ENCODE measurements at places on chromosomes 11 and 22.

- no peak for DNase-seq
These were observed 273.3 kb upstream of the C11orf87 start for GRCh38 chr11:109148669-109149068.

- no peak for DNase-seq
These were observed 20.8 kb upstream of the CLNS1A start for GRCh38 chr11:77658213-77659013.

GRCh38 chr11:21122523-21122922, 453.1 kb downstream of the NELL1 start:
- no peak for DNase-seq

DNA sequence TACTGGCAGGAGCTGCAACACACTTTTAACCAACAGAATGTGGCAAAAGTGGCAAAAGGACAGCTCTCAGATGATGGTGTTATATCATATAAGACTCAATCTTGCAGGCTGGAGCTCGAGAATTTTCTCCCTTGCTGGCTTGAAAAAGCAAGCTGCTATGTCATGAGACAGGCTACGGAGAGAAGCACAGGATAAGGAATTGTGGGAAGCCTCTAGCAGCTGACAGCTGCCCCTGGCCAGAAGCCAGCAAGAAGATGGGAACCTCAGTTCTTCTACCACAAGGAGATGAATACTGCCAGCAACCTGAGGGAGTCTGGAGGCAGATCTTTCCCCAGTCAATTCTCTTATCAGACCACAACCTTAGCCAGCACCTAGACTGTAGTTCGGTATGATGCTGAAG, 24.6 kb downstream of the FXYD6 start:
- DNase-seq = no peak

GRCh38 chr22:46806794-46807193, 44.3 kb downstream of the TBC1D22A start:
- no peak for DNase-seq

DNA sequence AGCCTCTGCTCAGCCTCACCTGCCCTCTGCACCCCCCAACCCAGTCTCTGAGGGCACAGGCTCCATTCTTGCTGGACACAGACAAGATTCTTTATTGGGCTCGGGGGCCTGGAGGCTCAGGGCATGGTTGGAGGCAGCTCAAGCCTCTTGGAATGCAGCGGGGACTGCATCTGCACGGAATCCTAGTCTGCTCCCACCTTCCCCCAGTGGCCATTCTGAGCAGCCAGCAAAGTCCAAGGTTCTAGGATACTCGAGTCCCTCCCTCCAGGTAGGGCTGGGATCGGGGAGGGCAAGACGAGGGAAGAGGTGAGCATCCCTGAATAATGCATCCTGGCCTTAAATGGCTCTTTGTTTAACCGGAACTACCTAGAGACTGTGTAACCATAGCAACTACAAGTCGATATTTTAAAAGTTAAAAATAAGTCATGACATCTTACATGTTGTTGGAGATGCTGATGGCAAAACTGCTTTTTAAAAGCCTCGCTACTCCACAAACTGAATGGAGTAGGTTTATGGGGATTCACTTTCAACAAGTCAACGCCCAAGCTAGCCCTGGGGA, 10.7 kb upstream of the IGSF22 start:
- DNase-seq = no peak

DNA sequence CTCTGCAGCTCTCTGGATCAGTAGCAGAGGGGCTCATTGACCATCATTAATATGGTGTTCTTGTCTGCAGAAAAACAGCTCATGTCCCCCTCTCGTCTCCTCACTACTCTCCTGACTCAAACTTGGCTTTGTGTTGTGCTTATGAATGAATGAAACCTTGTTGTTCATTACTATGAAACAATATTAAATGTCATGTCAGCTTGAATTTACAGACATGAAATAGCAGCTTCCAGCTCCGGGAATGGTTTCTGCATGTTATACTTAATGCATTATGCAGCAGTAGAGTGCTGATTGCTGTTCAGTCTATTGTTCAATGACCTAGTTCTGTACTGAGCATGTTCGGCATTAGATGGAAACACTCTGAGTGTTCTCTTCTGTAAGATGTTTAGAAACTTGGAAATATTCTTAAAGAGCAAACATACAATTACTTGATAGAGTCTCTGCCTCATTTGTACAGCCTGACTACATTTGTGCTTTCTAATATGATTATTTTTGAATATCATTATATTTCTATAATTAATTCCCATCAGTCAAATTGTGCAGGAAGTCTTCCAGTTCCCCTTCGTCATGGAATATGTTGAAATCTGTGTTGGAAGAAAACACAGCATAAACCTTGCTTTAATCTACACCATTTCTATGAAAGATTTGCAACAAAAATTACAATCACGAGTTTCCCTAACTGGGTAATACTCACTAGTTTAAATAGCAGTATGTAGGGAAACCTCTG, 340.4 kb downstream of the SOX6 start:
- no peak for DNase-seq

DNA sequence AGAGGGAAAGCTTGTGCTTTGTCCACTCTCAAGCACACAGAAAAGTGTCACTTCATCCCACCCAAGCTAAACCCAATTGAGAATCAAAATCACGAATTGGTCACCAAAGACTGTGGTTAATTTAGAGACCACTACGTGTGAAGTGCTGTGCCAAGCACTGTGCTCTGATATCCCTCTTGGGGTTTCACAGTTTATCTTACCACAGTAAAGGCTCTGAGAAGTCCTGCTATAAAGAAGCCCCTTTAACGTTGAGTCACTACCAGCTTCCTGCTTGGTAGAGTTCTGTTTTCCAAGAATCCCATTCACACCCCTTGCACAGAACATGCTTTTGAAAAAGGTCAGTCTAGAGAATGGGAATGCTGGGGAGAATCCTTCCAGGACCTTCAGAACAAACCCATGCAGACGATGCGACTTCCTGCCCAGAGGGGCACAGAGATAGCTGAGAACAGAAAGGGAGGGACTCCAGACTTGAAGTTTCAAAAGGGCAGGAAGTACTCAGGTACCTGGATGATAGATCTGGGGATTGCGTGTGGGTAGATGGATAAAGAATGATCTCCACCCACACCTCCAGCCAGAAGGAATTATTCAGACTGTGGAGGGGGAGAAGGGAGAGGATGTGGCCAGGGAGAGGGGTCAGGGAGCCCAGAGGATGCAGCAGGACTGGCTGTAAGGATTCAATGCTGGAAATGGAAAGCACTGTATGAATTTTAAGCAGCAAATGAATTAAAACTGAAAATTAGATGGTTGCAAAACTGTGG, 18.1 kb upstream of the TSPAN18 start:
- peak; percentile 90 for DNase-seq

- DNase-seq = no peak
These were observed 164.8 kb upstream of the GRK3 start for GRCh38 chr22:25399649-25400151.

DNA sequence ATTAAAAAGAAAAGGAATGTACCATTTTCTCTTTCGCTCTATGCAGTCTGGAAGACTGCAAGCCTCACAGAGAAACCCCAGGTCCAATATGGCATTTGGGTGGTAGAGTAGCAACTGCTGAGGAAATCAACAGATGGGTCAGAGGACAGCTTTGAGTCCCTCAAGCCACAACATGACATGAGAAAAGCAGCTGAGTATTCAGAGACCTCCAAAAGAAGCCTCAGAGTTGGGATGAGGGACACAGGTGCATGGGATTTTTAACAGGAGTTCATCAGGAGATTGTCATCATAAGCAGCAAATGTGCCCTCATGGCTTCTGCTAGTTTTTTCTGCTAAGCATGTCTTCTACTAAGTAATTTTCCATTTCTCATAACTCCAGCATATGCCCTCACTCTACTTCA, 111.6 kb downstream of the BLID start:
- DNase-seq = no peak

GRCh38 chr11:105399511-105399910, 210.4 kb upstream of the GRIA4 start:
- peak; percentile 11 for DNase-seq

DNA sequence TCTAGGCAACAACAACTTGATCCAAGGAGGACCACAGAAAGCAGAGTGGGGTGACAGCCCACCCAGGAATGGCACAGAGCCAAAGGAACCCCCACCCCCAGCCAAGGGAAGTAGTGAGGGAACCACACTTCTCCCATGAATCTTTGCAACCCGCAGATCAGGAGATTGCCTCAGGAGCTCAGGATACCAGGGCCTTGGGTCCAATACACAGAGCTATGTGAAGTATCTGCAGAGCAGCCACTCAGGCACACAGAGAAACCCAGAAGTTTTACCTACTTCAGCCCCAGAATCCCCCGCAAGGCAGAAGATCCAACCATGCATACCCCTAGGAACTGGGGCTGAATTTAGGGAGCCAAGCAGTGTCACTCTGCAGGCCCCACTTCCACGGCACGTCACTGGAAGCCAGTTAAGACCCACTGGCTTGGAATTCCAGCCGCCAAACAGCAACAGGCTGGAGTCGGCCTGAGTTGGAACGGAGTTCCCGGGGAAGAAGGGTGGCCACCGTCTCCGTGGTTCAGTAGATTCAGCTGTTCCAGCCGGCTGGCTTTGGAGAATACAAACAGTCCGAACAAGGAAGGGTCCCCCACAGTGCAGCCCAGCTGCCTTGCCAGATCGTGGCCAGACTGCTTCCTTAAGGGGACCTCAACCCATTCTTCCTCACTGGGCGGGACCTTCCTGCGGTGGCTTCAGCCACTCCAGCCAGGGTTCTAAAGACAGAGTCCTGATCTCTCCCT, 174.1 kb downstream of the TTC28 start:
- DNase-seq = no peak

DNA sequence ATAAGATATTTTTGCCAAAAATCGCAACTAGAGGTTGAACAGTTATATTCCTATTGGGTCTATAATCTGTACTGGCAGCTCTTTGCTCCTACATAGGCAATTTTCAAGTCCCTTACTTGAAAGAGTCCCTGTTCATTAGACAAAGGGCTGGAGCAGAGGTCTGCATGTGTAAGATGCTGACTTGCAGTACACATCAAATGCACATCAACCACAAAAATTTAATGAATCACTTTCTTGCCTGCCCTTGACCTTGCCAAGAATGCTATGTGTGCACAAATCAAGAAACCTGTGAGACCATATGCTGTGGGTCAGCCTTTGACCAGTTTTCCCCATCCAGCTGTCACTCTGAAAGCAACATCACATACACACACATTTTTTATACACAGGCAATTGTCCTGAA, 661.5 kb downstream of the LRRC4C start:
- no peak for DNase-seq

Measured in NCI-H226 (cell line).